ENCODE measurements at places on chromosomes 5 and 9.

DNA sequence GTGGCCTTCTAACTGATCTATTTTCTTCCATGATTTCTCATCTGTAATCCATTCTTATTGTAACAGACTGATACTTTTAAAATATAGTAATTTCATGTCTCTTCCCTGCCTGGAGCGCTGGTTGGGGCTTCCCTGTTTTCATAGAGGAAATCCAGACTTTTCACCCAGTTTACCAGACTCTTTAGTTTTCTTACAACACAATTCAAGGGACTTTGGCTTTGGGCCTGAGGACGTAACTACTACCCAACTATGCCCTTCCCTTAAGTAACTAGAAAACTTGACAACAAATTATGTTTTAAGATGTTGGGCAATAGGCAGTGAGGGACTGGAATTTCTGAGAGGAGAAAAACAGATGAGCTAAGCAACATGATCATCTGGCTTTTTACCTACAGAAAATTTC is 289.6 kb downstream of the FGF10 start:
- no peak for DNase-seq

- no peak for DNase-seq
Measured at GRCh38 chr5:95393279-95393678, 2.1 kb downstream of the FAM81B start.

DNA sequence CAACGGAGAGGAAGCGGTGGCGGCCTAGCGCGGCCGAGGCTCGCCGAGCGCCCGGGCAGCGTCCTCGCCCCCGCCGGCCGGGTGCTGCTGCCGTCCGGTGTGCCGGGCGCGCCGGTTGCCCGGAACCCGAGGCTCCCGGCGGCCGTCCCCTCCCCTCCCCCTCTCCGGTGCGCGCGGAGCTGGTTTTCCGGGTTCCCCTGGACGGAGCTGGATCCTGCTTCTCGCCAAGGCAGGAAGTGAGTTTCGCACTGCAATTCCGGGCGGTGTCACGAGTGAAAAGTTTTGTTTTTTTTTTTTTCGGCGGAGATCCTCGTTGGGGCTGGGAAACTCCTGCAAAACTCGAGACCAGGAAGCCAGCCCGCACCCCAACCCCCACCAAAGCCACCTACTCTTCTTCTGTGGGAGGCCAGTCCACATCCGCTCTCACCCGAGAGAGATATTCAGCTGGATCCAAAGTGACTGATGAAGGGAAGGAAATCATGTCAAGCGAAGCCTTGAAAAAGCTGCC is at the start of gene ERBIN:
Gene ERBIN (plus strand): TSS at position 300 of the 508 bp plus-strand sequence. CDS start 66,144 bp downstream, outside the sequence.
- peak; percentile 16 for DNase-seq

GRCh38 chr5:173474881-173475287 is 141.6 kb downstream of the BOD1 start:
- DNase-seq: peak; percentile 12

DNA sequence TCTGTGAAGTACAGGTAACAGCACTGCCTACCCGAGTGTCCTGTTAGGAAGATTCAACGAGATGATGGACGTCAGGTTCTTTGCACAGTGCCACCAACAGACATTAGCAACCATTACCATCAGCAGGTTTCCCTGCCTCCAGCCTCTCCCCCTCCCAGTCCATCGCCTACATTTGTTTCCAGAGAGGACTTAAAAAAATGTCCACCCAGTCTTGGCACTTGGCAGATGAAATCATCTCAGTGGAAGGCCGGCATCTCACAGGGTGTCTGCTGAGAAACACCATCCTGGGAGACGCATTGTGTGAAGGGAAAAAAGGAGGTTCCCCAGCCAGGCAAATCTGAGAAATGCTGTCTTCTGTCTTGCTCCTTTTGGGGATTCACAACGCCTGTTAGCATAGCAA is 58.2 kb downstream of the CRB2 start:
- DNase-seq: no peak

DNA sequence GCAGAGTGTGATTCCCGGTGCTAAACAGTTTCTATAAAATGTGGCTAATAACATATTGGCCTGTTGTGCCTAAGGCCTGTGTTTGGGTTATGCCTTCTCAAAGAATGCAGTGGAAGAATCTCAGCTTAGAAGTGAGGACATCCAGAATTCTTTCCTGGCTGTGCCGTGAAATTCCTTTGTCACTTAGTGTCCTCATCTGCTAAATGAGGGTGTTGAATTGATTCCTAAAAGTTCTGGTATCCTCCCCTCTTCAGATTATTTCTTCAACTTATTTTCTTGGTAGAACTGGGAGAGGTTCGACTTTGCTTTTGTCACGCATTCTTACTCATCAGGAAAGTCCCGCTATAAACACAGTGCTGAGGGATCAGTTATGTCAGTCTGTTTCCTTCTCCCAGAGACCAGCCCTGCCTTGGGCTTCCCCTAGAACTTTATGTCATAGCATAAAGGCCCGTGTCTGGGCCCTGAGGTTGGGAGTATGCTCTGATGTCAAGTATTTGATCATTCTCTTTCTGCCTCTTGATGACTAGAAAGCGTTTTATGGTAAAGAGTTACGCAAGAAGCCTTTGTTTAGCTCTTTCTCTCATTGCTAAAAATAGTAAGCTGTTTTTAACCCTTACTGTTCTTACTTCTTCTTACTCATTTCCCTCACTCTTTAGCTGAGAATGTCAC is 29.5 kb downstream of the MTAP start:
- DNase-seq: peak; percentile 48

DNA sequence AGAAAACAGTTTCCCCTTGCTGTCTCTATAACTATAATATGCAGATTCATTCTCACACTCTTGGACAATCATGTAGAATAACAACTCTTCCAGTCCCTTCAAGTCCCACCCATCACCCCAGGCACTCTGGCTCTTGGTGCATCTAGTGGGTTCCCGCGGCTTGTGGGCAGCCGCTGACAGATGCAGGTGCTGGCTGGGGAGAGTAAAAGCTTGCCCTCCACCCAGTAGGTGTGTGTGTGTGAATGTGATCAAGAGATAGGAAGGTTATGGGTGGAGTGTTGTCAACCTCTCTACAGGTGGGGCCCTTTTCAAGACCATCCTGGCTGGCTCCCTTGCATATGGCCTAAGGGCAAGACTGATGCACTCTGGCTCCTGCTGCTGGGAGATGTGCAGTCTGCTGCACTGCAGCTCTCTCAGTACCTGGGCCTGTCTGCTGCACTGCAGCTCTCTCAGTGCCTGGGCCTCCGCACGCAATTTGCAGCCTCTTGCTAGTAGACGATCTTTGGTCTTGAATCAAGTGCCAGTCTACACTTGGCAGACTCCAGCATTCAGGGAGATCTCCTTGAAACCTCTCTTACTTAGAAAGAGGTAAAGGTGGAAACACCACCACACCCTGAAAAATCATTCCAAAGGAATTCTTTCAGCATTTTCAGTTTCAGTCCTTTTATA is 189.7 kb upstream of the GDNF start:
- DNase-seq: no peak

- no peak for DNase-seq
Measured at GRCh38 chr9:71975833-71976232, 64.4 kb downstream of the C9orf85 start.

DNA sequence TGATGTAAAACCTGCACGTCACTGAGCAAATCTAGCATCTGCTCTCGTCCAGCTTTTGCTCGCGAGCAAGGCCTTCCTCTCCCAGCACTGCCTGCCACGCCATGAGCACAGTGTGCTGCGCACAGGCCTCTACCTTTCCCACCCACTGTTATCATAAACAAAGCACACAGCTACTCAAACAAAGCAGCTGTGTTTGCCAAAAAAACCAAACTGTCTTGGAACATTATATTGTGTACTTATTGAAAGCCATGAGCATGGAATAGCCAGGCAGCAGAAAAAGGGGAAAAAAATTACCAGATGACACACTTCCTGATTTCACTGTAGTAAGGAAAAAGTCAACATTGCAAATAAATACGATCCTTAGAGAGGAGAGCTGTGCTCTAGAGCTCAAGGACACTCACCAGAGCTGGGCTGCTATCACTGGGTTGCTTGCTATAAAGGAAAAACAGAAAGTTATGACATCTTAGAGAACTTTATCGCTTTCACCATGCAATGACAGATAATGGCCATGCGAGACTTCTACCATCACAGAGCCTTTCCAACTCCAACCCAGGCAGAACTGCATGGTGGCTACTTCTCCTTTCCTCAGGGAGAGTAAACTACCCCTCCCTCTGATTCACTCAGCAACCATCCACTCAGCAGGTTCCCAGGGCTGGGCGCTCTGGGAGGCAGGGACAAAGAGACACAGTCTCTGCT is 69.6 kb downstream of the EPB41L4B start:
- peak; percentile 94 for DNase-seq

DNA sequence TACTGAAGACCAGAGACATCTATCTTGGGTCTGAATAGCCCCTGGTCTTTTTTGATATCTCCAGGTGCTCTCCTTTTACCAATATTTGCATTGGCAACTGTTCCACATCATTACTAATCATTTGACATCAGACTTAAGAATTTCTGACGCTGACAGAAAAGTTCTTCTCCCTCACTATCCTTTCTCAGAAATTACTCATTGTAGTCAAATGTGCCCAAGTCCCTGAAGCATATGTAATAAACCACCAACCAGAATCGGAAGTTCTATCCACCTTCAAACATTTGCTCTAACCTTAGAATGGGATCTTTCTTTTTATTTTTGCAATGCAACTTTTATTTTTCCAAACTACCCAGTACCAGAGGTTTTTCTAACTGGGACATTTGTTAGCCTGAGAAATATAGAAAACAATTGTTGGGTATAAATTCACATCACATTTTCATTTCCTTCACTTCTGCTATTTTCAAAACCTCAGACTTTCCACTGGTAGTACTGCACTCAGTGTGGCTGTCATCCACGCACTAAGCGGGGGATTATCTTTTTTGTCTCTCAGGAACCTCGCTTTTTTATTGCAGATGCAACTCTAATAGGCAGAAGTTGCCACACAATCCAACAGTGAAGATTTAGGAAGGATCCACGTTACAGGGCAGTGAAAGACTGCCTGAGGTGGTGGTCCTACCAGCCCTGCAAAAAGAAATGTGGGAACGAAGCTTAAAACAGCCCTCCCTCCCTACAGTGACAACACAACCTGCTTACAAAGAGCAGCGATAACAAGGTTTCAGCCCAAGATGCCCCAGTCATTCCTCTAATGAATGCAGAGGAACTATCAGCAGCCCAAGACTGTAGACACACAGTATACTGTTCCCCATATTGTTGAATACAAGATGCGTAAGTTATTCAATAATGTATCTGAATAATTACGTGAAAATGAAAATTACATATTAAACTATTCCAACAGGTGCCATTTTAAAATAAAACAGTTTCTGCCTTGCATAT is 201.2 kb downstream of the EBF1 start:
- DNase-seq: no peak

GRCh38 chr9:137162505-137163364 is 7.1 kb downstream of the LRRC26 start:
- DNase-seq: peak; percentile 57

GRCh38 chr5:17114715-17115599 is 102.5 kb upstream of the BASP1 start:
- no peak for DNase-seq

GRCh38 chr9:130500340-130501180 is 55.8 kb downstream of the ASS1 start:
- peak; percentile 97 for DNase-seq

- no peak for DNase-seq
Measured at GRCh38 chr9:128136816-128137793, 9.6 kb upstream of the PTGES2 start.

DNA sequence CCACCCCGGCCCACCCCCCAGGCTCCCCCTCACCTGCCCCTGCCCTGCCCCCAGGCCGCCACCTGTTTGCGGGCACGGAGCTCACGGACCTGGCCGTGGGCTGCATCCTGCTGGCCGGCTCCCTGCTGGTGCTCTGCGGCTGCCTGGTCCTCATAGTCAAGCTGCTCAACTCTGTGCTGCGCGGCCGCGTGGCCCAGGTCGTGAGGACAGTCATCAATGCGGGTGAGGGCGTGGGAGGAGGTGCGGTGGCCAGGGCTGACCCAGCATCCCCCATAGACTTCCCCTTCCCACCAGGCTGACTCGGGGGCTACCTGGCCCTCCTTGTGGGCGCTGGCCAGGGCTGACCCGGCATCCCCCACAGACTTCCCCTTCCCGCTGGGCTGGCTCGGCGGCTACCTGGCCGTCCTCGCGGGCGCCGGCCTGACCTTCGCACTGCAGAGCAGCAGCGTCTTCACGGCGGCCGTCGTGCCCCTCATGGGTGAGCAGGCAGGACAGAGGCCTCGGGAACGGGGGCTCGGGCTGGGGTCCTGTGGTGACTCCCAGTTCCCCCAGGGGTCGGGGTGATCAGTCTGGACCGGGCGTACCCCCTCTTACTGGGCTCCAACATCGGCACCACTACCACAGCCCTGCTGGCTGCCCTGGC is 3.5 kb downstream of the SLC34A3 start:
- no peak for DNase-seq

DNA sequence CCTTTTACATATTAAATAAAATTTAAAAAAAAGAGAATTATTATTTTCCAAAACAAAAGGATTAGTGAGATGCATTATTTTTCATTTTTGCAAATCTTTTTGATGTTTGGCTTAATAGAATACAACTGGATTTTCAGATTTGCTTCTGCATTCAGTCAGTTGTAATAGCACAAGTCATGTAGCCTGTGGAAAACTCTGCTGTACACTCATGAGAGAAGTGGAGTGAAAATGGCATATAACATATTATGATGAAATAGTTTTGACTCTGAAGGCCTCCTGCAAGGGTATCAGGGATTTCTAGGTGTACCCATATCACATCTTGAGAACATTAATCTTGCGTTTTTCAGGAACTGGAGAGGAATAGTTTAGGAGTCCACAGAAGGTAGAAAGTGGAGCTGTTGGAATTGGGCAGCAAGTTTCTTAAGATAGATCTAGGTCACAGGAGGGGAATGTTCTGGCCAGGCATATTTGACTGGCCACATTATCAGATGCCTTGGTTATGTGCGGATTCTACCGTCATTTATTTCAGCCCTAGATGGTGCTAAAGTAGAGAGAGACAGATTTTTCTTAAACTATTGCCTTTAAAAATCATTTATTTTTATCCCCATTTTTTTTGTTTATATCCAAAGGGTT is 16.4 kb downstream of the LNPEP start:
- DNase-seq: no peak

GRCh38 chr5:62661126-62661525 is 82.5 kb downstream of the LRRC70 start:
- no peak for DNase-seq

DNA sequence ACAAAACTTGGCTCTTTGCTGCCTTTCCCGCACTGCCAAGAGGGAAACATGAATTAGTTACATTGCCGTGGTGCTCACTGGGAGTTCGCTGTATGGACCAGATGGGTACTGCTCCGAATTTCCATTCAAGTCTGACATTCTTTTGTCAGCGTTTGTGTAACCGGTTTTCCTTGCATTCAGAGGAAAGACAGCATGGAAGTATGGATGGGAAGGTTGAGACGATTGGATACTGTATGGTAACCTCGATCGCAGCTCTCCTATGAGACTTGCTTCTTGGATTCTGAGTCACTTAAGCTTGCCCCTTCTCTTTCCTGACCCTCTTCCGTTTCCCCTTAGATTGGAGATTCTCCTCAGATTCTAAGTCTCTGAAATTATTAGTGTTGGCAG is 625 bp upstream of the UBLCP1 start:
- DNase-seq: no peak
